Endodermal cell (in vitro differentiated cells): ENCODE measurements at places on chromosomes 5 and 9. TPM values are rescaled to one million over a fixed set of nuclear protein-coding genes. Genes with fewer than 3 reads are reported as not detected.

The KIAA0825 gene
- total RNA-seq: 2.5 and 3.1 TPM in 2 replicates

The RNF183 gene
- total RNA-seq: 0.48 TPM in 1 of 2 replicates, not detected in the other

The CCDC127 gene
- 6.9 to 8.4 TPM (median 6.9 TPM) in 3 replicates for total RNA-seq

- DNase-seq: no peak
Measured at GRCh38 chr5:41748631-41749030, 121.6 kb downstream of the OXCT1 start.

DNA sequence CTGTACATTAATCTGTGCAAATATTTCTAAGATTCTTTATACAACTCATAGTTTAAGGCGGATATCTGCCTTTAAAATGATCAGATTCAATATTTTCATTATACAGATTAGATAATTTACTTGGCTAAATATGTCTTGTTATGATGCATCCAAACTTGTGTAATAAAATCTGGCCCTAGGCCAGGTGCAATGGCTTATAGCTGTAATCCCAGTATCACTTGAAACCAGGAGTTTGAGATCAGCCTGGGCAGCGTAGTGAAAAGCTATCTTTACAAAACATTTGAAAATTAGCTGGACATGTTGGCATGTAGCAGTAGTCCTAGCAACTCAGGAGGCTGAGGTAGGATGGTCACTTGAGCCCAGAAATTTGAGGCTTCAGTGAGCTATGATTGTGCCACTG lies 2002.2 kb upstream of the ACO1 start:
- DNase-seq: no peak

DNA sequence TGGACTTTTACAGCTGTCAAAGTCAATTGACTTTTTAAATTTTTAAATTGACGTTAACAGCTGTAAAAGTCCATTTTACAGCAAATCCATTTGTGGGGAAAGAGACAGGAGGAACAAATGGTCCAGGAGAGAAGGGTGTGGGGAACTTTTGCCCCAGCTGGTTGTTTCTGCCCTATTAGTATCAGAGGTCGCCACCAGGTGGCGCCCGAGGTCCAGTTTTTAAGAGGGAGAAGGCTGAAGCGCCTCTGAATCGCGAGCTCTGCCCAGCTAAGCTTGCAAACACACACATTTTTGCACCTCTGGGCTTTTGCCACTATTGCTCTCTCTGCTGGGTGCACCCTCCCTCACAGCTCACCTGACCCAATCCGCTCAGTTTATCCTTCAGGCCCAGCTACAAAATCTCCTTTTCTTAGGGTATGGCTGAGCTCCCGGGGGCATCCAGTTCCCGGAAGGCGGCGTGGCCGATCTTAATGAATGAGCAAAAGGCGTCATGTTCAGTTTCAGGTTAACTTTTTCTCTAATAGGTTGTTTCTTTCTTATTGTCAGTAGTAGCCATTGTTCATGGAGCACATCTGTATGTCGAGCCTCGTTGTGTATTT lies 6.3 kb upstream of the TTLL11 start:
- peak; percentile 93 for DNase-seq

DNA sequence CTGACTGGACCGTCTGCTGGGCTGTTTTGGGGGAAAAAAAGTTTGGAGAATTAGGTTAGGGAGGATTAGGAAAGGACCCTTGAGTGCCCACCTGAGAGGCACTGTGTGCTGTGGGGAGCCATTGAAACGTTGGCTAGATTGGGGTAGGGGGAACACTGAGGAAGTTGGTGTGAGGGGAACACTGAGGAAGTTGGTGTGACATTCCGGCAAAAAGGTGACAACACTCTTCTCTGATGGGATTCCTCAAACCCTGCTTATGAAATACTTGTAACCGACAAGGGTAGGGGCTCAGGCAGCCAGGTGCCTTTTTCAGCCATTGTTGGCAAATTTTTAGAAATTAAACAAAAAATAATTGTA lies 1.0 kb downstream of the CYSTM1 start:
- no peak for DNase-seq

DNA sequence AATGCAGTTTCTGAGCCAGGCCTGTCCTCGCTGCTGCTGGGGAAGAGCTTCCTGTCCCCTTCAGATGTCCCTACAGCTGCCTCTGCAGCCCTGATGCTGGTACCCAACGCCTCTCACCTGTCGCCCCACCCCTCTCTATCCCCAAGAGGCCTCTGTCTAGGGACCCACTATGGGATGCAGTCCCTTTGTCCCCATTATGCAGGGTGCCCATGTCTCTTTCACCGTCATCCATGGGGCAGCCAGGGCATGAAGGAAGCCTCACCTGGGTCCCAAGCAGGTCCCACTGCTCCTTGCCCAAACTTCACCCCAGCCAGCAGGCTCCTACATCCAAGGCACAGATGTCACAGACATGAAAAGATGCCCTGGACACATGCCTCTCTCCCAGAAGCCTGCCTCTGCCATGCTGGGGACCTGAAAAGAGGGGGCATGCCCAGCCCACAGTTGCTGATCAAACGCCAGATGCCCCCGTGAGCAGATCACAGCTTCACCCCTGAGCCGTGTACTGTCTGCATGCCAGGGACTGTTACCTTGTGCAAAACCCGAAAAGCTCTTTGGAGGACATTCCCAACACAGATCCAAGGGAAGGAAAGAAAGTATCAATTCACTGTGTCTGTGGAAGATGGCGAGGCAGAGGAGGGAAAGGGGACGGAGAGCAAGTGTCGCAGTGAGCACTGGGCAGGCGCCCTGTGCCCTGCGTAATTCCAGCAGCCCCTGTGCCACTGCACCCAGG lies 81.0 kb downstream of the ADAMTS2 start:
- peak; percentile 38 for DNase-seq

DNA sequence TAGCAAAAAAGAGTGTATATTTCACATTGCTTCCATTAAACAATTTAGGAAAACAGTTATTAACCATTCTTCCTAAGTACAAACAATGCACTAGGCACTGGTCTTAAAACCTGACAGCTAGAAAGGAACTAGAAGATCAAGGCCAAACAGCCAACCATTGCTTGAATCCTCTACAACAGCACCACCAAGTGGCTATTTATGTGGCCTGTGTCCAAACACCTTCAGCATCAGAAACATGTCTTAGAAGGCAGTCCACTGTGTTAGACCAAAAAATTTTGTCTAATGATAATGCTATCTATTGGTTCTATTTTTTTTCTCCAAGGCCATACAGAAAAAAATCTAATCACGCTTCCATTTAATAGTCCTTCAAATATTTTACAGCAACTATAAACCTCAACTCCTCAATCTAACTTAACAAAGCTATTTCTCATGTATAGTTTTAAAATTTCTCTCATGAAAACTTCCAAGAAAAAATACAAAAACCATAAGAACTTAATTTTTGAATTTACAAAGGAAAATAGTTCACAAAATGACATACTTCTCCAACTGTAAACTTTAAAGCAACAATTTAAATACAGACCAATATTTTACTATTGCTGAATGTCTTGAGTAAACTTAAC lies 36.1 kb downstream of the CAAP1 start:
- peak; percentile 77 for DNase-seq

DNA sequence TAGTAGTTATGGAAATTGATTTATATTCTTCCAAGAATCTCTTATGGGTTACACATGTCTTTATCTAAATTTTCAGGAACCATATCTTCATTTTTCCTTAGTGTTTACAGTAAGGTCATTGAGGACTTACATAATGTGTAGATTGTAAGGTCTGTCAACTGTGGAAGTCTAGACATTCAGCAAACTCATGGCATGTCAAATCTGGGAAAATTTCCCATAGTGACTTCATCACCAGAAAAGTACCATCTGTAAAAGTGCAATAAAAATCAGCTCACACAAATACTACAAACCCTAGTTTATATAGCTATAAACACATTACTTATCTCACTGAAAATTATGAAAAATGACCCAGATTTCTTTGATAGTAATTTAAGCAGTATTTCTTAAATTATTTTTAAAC lies 419.4 kb downstream of the MTRR start:
- no peak for DNase-seq

GRCh38 chr5:52989781-52990527 lies 802 bp downstream of the ITGA2 start:
- DNase-seq: peak; percentile 85

- peak; percentile 52 for DNase-seq
Measured at GRCh38 chr9:124256517-124257069, 1.2 kb upstream of the NEK6 start.

DNA sequence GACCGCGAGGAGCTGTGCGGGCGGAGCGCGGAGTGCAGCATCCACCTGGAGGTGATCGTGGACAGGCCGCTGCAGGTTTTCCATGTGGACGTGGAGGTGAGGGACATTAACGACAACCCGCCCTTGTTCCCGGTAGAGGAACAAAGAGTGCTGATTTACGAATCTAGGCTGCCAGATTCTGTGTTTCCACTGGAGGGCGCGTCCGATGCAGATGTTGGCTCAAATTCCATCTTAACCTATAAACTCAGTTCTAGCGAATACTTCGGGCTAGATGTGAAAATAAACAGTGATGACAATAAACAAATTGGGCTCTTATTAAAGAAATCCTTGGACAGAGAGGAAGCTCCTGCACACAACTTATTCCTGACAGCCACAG lies 590 bp downstream of the PCDHA6 start:
- DNase-seq: no peak

DNA sequence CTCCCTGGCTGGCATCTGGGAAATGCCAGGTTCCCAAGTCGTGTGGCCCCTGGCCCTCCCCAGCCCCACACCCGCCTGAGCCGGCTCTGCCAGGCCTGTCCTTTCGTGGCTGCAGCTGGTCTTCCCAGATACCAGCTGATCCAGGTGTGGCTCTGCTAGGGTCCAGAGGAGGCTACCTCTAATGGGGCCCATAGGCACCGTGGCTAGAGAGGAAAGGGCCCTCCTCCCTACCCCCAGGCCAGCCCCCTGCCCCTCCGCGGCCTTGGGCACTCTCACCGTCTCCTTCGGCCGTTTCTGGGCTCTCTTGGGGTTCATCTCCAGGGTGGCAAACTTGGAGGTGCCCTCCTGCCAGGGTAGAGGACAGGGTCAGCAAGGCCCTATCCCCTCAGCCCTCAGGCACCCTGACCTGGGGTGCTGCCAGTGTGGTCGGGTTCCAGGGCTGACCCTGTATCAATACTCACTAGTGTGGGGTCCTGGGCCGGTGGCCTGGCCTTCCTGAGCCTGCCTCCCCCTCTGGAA lies 17.0 kb downstream of the RALGDS start:
- DNase-seq: no peak

DNA sequence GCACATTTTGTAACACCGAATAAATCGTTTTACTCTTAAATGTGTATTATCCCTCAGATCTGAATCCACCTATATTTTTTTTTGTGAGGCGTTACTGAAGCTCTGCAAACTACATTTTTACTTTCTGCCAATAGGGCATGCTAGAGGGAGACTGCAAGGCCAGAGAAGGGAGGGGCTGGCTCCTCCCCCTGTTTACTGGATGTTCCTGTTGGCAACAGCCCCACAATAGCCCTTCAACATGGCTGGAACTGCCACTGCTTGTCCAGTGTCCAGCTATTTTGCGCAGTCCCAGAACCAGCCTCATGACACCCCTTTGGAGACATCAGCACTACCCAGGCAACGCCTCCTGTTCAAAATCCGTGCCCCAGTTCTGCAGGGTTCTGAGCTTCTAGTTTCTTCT lies 85.4 kb upstream of the MIER3 start:
- peak; percentile 77 for DNase-seq

- DNase-seq: no peak
Measured at GRCh38 chr5:60346393-60346792, 353.6 kb downstream of the DEPDC1B start.

- no peak for DNase-seq
Measured at GRCh38 chr5:35956429-35956828, 18.0 kb upstream of the CAPSL start.

DNA sequence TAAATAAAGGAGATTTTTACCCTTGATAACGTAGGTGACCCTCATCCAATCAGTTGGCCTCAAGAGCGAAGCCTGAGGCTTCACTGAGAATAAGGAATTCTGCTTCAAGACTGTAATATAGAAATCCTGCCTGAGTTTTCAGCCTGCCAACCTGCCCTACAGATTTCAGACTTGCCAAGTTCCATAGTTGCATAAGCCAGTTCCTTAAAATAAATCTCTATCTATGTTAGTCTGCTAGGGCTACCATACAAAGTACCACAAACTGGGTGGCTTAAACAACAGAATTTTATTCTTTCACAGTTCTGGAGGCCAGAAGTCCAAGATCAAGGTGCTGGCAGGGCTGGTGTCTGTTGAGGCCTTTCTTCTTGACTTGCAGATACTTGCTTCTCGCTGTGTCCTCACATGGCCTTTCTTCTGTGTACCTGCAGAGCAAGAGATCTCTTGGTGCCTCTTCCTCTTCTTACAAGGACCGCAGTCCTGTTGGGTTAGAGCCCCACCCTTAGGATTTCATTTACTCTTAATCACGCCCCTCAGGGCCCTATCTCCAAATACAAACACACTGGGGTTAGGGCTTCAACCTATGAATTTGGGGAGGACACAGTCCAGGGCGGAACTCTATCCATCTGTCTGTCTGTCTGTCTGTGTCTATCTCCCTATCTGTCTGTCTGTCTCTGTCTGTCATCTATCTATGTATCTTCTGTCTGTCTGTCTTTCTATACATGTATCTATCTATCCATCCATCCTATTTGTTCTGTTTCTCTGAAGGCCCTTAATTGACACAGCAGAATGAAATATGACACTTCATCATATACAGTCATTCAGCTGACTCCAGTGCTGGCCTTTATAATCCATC lies 17.0 kb upstream of the CMBL start:
- DNase-seq: peak; percentile 29

- no peak for DNase-seq
Measured at GRCh38 chr9:129544761-129545160, 76.1 kb downstream of the C9orf50 start.

DNA sequence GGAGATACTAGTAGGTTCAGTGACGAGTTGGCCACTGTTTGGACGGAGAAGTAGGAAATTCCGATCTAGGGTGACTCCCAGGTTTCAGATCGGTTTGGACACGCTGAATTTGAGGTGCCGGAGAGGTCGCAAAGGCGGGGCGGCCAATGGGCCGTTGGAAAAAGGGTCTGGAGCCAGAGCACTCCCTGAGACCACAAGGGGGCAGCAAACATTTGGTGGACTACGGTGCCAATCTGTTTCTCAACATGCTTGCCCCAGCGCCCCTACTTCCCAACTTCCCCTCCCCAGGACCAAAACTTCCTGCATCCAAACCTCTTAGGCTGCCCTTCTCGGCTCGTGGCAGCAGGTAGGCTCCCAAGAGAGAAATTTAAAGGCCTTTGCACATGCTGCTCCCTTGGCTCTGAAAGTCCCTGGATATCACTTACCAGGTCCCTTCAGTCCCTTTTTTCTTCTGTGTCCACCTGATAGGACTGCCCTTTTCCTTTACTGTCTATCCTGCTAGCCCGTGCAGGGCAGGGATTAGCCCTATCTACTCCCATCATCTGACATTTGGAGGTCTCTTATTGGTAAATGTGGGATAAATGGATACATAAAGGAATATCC lies 992 bp upstream of the RPP25L start:
- DNase-seq: peak; percentile 93

DNA sequence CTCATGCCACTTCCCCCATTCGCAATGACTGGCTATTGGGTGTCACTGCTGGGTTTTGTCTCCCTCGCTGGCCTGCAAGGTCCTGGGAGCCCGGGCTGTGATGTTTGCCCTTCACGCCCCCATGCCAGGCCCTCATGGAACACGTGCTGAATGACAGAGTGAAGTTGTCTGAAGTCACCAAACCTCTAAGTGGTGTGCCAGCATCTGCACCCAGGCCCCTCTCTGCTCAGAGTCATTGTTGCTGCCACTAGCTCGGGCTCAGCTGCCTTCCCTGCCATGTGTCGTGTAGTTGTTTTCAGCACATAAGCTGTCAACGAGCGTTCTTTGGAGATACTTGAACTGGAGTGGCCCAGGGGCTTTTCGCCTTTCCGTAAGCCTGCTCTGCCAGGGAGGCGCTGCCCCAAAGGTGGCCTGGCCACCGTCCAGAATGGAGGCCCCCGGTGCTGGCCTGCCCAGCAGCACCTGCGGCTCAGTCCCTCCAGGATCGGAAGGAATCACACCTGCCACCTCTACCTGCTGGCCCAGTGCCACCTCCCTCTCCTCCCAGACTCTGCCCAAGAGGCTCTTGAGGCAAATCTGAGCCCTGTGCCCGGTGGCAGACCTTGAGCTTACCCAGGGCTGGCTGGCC lies 250.1 kb downstream of the PBX3 start:
- no peak for DNase-seq
